ENCODE measurements at places on chromosomes 7 and 10. TPM values are rescaled to one million over a fixed set of nuclear protein-coding genes. Genes with fewer than 3 reads are reported as not detected.

DNA sequence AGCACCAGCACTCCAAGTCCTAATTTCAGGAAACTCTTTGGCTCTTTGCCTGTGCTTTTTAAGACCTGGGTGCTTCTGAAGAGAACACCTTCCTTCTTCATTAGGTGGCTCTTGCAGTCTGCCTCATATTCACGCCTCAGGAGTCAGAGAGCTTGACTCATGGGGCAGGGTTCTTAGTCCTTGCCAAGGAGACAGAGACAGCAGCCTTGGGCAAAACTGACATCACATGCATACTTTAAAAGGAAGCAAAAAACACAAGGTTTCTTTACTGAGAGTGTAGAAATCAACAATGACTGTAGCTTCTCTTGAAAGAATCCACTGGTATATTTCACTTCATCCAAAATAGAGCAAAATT lies 780.6 kb downstream of the INHBA start:
- no peak for DNase-seq

GRCh38 chr7:9349625-9350024 lies 916.2 kb downstream of the NXPH1 start:
- no peak for DNase-seq

DNA sequence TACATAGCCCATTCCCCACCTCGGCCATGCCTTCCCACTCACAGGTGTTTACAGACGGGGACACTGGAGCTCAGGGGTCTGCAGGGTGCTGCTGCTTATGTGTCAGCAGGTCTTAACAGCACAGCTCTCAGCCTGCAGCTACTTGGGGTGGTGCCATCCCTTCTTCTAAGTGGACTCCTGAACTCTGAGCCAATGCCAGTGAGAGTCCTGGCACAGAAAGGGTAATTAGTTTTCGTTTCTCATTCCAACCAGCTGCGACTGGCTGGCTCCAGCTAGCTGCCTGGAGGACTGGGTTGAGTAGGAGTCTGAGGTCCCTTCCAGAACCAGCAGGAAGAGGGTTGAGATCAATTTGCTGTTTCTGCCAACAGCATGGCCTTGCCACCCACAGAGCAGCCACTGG lies 88.3 kb upstream of the AGK start:
- DNase-seq: no peak

DNA sequence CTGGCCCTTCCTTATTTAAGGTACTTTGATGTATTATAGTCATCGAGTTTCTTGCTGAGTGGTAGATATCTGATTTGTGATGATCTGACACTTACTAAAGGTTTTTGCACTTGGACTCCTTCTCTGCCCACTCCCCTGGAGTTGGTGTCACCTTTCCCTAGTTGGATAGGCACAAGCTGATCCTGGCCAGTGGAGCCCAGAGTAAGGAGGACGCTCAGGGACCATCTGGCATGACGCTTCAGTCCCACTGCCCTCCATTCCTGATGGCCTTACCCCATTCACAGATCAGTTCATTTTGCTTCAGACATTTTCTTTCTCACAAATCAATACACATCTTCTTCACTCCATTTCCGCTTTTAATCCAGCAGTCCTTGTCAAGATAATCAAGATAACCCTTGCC lies 20.1 kb downstream of the ASB15 start:
- DNase-seq: no peak

DNA sequence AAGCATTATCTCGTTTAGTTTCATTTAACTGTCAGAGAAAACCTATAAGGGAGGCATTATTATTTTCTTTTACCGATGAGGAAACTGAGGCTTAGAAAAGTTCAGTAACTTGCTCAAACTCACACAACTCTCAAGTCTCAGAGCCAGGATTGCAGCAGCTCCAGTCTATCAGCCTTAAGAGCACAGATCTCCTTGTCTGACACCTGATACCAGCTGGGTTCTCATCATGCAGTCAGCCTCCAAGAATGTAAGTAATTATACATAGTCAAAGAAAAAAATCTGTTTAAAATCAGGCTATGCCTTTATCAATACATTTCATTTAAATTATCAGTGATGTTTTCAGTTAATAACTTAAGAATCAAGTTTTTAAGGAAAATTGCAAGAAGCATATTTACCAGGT lies 236.6 kb upstream of the TCF7L2 start:
- no peak for DNase-seq

DNA sequence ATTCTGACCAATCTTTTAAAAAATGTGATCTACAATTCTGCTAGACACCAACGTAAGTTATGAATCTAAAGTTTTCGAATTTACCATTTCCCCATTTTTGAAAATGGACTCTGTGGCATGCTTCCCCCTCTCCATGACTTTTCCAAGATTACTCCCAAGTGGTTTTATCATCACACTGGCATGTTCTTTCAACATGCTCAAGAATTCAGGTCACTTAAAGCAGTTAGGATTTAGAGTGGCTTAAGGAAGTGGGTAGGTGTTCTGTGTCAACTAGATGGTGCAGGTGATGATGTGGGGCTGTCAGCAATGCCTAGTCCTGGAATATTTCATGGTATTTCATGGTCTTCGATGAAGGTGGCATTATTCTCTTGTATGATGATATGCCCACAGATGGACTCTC lies 164.0 kb upstream of the ASAH2 start:
- DNase-seq: no peak

GRCh38 chr10:98538472-98538871 lies 91.7 kb upstream of the HPS1 start:
- peak; percentile 13 for DNase-seq

GRCh38 chr10:78543031-78543748 lies 509.5 kb downstream of the RPS24 start:
- no peak for DNase-seq

GRCh38 chr7:106036004-106036403 lies 72.9 kb downstream of the CDHR3 start:
- no peak for DNase-seq

DNA sequence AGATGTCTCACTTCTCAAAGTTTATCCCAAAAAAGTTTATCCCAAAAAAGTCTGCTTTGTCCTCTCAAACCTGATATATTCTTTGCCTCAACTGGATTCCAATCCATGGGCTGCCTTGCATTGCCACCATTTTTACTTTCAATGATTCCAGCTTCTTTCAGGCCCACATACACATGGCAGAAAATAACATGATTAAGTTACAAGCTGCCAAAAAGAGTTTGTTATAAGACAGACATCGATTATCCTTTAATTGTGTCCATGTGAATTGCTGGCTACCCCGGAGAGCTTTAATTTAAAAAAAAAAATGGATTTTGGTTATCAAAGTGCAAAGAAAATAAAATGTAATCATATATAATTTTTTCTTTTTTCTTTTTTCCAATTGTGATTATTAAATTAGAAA lies 819.6 kb upstream of the SORCS1 start:
- no peak for DNase-seq

- DNase-seq: no peak
Observed at GRCh38 chr7:7614018-7614741, 26.4 kb upstream of the UMAD1 start.

Gene UTF1
- polyA plus RNA-seq: not detected

Gene UCMA
- not detected for polyA plus RNA-seq

Gene ABCB1
- 27.4 TPM for polyA plus RNA-seq

Gene SNCG
- polyA plus RNA-seq: 12.4 TPM

Gene HTR7
- 0.53 TPM for polyA plus RNA-seq

Gene RTKN2
- polyA plus RNA-seq: 20.0 TPM

Gene CRPPA
- 6.0 TPM for polyA plus RNA-seq

Gene FGFR2
- polyA plus RNA-seq: 115 TPM

Gene SGCE
- polyA plus RNA-seq: 95.3 TPM

Gene TAS2R3
- polyA plus RNA-seq: 1.2 TPM

Gene SPDYE8
- 1.1 TPM for polyA plus RNA-seq

Gene ENTPD7
- polyA plus RNA-seq: 22.6 TPM

Measured in left kidney (tissue), 8 donors.